ENCODE measurements at places on chromosomes 16 and 17. TPM values are rescaled to one million over a fixed set of nuclear protein-coding genes. Genes with fewer than 3 reads are reported as not detected.

DNA sequence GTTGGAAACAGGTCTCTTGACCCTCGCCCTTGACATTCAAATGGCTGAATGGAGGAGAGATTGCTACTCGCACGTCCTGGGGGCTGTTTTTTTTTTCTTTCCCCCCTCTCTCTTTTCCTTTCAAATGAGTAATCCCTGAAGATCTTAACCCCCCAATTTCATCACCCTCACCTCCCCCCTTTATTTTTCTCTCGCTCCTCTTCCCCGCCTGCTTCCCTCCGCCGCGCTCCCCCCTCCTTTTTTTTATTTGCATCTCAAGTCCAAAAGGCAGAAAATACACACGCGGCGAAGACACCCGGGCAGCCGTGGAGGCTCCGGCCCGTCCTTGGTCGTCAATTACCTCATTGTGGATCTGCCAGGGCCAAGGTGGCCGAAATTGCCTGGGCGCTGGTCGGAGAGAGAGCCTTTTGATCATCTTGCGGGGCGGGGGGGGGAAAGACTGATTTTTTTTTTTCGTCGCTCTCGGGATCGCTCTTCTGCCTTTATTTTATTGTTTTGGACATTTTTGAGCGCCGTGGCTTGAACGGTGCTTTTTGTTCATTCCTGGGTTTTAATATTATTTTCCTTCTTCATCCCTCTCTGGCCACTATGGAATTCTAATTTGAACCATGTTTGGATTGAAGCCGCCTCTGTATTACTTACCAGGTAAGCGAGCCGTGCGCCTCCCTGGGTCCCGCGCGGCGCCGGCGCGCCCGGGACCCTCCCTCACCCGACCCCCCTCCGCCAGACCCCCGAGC is 57.2 kb upstream of the GSE1 start:
- peak; percentile 45 for DNase-seq

DNA sequence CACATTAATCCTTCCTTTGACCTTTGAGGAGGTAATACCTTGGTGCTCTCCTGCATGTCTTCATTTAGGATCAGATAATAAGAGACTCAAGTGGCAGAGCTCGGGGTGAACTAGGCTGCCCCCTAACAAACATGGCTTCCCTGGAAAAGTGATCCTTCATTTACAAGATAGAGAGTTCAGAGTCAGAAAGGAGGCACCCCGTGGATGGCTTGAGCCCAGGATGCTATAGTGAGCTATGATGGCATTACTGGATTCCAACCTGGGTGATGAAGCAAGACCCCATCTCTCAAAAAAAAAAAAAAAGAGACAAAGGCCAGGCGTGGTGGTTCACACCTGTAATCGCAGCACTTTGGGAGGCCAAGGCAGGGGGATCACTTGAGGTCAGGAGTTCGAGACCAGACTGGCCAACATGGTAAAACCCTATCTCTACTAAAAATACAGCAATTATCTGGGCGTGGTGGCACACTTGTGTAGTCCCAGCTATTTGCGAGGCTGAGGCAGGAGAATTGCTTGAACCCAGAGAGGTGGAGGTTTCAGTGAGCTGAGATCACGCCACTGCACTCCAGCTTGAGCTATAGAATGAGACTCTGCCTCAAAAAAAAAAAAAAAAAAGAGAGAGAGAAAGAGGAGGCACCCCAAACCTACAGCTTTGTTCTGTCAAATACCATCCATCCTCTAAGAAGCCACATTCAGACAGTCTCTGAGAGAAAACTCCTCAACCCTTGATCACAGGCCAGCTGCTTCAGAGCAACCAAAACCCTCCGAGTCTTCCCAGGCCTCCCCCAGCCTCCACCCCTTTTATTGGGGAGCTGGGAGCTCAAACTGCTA is 7.4 kb downstream of the FAM117A start:
- no peak for DNase-seq

- peak; percentile 15 for DNase-seq
Measured at GRCh38 chr17:56176091-56176490, 22.8 kb downstream of the ANKFN1 start.

- DNase-seq, result no peak
Measured at GRCh38 chr16:14071576-14072271, 605 bp downstream of the MRTFB start.

GRCh38 chr17:64032081-64032480 is 11.6 kb upstream of the ICAM2 start:
- no peak for DNase-seq

- DNase-seq, result no peak
Measured at GRCh38 chr16:1431497-1432270, 806 bp downstream of the PERCC1 start.

GRCh38 chr17:47009759-47010594 is 30.9 kb upstream of the RPRML start:
- DNase-seq, result no peak

Gene PLA2G10
- 1.4 TPM for polyA plus RNA-seq

DNA sequence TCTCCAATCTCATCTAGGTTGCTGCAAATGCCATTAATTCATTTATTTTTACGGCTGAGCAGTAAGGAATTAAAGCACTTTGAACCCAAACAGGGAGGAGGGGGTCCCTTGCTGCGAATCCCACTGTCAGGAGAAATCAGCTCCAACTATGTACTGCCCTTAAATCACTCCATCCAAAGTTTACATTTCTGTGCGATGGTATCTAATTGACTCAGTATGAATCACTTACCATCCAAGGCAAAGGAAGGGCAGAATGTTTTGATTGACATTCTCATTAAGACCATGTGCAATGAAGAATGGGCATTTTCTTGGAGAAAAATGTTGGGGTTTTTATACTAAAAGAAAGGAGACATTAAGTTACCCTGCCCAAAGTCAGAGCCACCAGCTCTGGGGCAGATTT is 47.7 kb upstream of the XYLT1 start:
- no peak for DNase-seq

Gene HOXB5
- 2.7 TPM for polyA plus RNA-seq

- no peak for DNase-seq
Measured at GRCh38 chr17:79976451-79976850, 59.2 kb downstream of the TBC1D16 start.

DNA sequence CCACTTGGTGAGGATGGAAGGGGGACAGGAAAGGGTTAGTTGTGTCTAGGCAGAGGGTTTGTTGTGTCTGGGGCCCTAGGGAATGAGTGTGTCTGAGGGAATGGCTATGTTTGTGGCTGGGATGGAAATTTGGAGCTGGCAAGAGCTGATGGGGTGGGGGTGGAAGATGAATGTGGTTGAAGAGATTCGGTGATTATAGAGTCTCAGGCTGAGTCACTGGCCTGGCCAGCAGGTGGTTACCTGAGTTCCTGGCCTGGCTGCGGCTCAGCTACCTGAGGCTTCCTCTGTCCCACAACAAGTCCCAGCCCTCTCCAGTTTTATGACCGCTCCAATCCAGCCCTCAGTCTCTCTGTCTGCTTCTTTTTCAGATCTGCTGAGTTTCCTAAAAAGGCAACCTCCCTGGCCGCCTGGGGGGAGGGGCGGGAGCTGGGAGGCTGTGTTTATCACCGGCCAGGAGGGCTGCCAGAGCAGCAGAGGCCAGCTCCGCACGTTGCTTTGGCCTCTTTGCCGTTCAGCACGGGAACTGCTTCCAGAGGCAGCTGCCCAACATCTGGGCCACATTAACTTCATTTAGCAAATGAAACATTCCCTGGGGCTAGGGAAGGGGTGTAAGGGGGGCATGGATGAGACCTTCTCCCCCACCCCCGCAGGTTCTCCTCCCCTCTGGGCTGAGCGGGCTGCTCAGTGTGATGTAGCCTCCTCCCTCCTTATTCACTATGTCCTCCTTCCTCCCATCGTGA is 21.8 kb downstream of the ITGB3 start:
- peak; percentile 92 for DNase-seq

Gene SYT17
- polyA plus RNA-seq, result 3.4 TPM

Gene RASL10B
- 0.31 TPM for polyA plus RNA-seq

DNA sequence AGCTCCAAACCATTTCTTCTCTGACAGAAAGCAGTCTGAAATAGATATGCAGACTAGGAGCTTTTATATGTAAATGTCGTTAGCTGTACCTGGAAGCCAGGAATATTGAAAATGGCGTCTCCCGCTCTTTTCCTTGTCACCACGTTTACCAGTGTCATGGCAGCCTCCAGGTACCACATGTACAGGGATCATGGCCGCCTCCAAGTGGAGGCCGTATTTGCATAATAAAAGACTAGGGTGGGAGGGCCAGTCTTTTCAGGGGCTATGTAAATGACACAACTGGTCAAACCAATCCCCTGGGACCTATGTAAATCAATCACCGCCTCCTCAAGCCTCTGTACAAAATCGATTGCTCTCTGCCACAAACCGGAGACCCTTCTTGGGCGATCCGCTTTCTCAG is 54.3 kb downstream of the MYOCD start:
- DNase-seq, result no peak

DNA sequence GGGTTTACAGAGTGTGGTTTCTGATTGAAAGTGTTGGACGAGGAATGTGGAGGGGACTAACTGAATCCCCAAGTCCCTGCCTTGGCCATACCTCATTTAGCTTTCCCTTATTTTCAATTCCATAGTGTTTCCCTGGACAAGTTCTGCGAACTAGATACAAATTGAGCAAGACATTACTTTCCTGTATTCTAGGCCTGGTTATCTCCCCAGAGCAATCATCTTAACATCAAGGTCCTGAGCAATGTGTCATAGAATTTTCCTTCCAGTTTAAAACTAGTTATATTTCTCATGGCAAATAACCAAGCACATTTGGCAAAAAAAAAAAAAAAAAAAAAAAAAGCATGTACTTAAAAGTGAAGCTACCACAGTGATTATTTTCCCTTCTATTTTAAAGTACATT is 330.1 kb downstream of the CDH11 start:
- DNase-seq, result no peak

DNA sequence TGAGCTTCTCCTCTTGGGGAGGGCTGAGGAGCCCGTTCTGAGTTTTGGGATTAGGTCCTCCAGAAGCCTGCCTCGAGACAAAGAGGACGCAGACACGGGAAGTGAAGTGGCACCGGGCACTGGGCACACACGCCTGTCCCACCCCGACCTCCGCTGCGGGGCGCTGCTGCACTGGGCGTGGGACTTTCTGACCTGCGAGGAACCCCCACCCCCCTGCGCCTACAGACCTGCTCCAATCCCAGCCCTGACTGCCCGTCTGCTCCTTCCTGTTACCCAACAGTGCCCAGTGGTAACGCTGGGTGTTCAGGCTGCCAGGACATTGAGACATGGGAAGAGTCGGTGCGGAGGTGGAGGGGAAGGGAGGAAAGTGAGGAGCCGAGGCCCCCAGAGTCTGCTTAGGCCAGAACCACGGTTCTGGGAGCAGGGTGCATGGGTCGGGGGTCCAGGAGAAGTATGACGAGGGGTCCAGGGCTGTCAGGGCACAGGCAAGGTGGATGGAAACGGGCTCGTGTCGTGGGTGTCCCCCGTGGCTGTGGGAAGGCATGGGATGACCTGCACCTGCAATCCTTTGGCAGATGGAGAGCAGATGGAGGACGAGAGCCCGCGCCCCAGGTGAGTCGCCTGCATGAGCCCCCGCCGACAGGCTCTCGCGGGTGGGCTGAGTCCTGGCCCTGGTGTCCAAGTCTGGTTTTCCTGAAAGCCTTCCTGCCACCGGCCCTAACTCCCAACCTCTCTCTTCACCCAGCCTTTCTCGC is 112.0 kb upstream of the CREBBP start:
- no peak for DNase-seq

DNA sequence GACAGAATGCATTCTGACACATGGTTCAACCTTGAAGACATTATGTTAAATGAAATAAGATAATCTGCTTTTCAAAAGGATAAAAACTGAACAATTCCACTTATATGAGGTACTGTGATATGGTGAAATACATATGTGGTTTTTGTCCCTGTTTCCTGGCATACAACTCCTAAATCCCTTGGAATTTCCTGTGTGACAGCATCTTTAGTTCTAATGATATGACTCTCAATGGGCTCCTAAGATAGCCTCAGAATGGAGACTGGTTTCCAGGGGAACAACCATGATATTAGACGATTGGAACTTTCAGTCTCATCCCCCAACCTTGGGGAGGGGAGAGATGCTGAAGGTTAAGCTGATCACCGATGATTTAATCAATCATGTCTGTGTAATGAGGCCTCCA is 37.7 kb upstream of the PHLPP2 start:
- DNase-seq, result no peak

Gene FOXF1
- 18.2 TPM for polyA plus RNA-seq

DNA sequence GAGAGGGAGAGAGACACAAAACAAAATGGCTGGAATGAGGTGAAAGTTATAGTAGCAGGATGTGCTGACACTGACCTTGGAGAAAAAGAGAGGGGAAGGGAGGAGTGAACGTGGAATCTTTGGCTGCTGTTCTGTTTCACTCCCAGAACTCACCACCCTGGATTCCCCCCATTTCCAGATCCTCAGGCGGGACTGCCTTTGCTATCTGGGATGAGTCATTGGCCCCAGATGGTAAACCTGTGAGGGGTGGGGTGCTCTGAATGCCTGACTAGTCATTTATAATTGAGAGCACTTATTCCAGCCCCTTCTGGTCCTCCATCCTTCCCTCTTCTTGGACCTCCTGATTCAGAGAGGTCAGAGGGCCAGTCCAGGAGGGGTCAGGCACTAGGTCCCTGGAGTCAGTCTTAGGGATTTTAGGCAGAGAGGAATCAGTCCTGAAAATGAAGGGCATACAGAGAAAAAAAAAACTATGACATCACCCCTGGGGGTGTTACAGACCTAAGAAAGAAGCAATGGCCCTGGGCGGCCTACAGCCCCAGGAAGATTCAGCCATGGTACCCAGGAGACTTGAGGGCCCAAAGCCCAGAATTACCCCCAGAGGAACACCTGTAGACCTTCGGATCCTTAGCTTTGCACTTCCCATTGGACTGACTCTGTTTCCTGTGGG is 2.2 kb upstream of the ZG16 start:
- DNase-seq, result no peak

- DNase-seq, result no peak
Measured at GRCh38 chr16:84475643-84476240, 28.7 kb downstream of the MEAK7 start.

GRCh38 chr17:3558603-3559269 is 1.1 kb upstream of the TRPV3 start:
- DNase-seq, result peak; percentile 60

Gene HID1
- 85.2 TPM for polyA plus RNA-seq

GRCh38 chr17:5877366-5877765 is 192.8 kb upstream of the WSCD1 start:
- DNase-seq, result no peak

Gene RNF135
- 15.0 TPM for polyA plus RNA-seq

- DNase-seq, result no peak
Measured at GRCh38 chr16:82509691-82510430, 116.9 kb upstream of the CDH13 start.

DNA sequence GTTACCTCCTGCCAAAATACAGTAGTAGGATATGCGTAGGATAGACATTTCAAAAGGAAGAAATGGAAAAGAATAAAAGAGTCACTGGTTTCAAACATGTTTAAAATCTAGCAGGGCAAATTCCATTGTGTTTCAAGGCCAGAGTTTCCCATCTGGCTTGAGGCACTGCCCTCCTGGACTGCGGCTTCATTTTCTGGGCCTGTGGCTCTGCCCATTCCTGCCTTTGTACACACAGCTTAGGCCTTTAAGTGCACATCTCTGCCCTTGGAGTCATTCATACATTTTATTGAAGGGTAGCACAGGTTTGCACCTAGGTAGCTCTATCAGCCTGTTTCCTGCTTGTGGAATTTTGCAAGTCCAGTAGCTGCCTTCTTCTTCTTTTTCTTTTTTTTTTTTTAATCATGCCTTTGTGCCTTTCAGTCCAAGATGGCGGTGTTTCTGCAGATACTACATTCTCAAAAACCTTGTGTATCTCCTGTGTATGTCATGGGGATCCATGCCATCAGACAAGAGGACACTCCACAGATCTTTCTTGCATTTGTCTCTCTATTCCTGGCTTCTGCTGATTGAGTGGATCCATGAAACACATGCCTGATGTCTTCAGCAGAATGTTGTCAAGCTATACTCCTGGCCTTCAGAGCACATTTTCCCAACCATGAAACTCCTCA is 282.9 kb downstream of the BCAS3 start:
- no peak for DNase-seq
